ENCODE measurements at places on chromosomes 3 and 15. TPM values are rescaled to one million over a fixed set of nuclear protein-coding genes. Genes with fewer than 3 reads are reported as not detected.

CELF6 gene
- 5.7 TPM for total RNA-seq

APOD gene
- total RNA-seq, result 91.6 TPM

ATP10A gene
- total RNA-seq, result 43.5 TPM

EOMES gene
- 1.9 TPM for total RNA-seq

PAQR5 gene
- total RNA-seq, result 30.6 TPM

DNA sequence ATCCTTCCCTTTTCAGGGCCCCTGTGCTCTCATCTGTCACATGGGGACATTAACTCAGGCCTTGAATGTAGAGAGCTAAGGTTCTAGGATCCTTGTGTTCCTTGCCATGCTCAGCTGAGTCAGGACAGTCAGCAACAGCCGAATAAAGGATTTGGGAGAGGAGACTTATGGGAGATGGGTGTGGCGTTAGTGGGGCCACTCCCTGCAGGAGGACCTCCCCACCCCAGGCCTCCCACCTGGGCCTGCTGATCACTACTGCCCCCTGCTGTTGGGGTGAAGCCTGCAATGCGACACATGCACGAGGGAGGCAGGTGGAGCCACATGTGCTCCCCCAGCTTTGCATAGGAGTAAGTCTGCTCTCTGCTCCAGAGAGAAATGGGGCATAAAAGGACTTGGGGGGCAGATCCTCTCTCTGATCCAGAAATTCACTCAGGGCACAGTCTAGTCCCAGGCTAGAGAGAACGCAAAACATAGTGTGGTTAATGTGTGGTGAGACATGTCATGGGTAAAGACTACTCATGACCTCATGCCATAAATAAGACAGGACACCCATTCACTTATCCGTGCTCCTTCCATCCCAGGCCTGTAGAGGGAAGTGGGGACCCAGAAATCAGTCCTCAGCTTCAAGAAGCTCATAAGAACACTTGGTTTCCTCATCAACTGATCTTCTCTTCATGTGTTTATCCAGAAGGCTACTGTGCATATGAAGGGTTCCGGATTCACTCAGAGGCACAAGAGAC is 19.4 kb downstream of the RBP1 start:
- H3K27me3 ChIP-seq, result no peaks in the 10 kb centered on the region
- no peaks in the 10 kb centered on the region for H3K4me1 ChIP-seq
- no peak overlapping the region for H3K27ac ChIP-seq
- no peaks in the 10 kb centered on the region for H3K36me3 ChIP-seq

DNA sequence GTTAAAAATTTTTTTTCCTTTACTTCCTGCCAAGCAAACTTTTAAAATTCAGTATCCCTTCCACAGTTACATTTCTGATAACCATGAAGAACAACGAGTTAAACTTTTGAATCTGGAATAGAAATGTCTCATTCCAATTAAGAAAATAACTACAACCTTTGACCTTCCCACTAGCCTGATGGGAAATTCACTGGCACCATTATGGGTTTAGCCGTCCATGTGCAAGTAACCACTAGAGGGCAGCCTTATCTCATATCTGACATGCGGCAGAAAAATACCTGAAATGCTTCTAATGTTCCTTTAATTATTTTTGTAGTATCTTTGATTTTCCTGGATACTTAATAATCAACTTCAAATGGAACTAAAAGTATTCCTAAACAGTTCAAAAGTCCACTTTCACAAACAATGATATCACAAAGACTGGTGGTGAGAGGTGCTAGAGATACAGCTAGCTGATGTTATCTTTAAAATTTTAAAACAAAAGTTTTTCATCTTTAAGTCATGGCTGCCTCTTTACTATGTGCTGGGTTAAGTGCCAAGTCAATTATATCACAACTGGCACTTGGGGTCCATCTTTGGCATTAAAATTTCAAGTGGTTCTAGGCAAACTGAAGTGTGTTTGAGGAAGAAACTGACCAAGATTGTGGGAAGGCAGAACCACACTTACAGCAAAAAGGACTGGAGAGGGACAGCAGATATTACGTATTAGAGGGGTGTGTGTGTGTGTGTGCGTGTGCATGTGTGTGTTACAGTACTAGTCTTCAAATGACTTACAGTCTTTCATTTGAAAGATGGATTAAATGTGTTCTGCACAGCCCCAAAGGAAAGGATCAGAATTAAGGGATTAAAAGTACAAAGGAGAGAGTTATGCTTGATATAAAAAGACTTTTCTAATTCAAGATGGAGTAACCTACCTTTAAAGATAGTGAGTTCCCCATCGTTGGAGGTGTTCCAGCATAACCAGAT is 107.1 kb upstream of the ICE2 start:
- no peak for DNase-seq
- peaks cover 50% of the 10 kb centered on the region for H3K4me1 ChIP-seq
- H3K36me3 ChIP-seq, result no peaks in the 10 kb centered on the region
- no peaks in the 10 kb centered on the region for H3K27me3 ChIP-seq
- no peak overlapping the region for H3K4me3 ChIP-seq
- no peak overlapping the region for H3K27ac ChIP-seq

DNA sequence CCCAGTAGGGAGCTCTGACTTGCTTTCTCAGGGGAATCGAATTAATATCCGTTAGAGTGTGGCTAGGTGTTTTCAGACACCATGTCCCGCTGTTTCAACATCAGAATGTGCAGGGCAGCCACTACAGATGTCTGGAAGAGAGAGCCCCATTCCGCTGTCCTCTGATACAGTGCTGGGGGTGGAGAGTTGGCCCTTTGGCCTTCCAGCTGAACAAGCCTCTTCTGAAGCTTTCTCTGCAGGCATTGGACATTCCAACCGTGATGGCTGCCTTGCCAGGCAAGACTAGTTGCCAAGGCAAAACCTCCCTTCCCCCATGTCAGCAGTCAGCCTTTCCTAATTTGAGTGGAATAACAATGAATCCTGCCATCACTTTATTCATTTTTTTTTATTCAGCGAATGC is 1.5 kb downstream of the FAH start:
- no peaks in the 10 kb centered on the region for H3K27me3 ChIP-seq
- no peak for DNase-seq
- peaks cover 3% of the 10 kb centered on the region for H3K36me3 ChIP-seq
- no peak overlapping the region for H3K27ac ChIP-seq

DNA sequence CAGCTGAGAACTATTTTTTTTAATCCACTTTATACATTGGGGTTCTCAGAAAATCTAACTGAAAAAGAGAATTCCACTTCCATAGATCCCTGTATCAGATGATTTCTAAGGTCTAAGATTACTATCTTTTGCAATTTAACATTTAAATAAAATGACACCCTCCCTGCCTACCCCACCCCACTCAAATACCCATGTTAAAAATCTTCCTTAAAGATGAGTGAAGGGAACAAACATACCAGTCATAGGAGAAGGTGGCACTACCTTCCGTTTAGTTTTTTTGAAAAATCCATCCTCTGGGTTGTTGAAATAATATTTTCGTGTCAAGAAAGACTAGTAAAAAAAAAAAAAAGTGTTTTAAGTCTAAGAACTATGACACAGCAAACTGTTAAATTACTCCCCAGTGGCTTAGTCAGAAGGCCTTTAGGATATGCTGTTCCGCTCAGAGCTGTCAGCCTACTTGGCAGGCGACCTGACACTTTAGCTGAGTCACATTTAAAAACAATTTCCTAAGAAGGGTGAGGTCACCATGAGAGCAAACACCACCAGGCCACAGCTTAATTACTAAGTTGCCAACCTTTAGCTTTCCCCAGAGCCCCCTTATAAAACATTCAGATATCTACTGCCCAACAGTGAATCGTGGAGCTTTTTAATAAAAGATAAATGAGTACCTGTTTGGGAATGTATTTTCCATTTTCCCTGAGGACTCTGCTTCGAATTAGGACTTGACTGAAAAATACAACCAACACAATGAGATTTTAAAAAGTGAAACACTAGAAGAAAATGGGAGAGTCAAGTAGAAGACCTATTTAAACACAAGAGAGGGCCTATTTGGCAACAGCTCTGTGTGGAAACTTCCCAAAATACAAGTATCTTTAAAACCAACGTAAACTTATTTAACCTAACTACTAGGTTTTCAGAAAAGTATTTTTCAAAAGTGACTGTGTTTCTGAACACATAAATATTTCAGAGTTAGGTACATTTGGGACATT is 9.6 kb downstream of the EMC3 start:
- H3K4me3 ChIP-seq, result no peak overlapping the region
- peak; percentile 78 for DNase-seq
- no peaks in the 10 kb centered on the region for H3K27me3 ChIP-seq
- peak overlapping the region; percentile 69 for H3K27ac ChIP-seq
- peaks cover 40% of the 10 kb centered on the region for H3K4me1 ChIP-seq
- H3K36me3 ChIP-seq, result peaks cover 68% of the 10 kb centered on the region

- H3K4me3 ChIP-seq, result peak overlapping the region; percentile 70
- H3K4me1 ChIP-seq, result peaks cover 76% of the 10 kb centered on the region
- no peaks in the 10 kb centered on the region for H3K27me3 ChIP-seq
- no peaks in the 10 kb centered on the region for H3K36me3 ChIP-seq
- peak overlapping the region; percentile 86 for H3K27ac ChIP-seq
Measured at GRCh38 chr3:195905970-195906864, 2.1 kb downstream of the TNK2 start.

DNA sequence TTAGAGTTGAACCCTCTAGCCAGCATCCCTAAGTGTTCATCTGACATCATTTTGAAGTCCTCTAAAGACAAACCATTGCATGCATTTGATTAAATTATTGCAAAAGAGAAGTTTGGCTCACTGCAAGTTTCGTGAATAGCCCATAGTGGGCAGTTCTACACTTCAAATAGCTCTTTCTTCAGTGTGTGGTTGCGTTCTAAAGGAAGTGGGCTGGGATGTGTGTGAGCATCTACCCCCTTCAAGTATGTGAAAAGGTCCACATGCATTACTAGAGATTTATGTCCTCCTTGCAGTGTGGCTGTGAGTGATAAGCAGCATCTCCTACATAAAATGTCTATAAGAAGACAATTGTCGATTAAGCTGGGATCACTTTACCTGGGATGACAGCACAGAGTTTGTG is 54.6 kb downstream of the SST start:
- no peak overlapping the region for H3K27ac ChIP-seq
- no peak overlapping the region for H3K4me3 ChIP-seq
- no peaks in the 10 kb centered on the region for H3K4me1 ChIP-seq
- DNase-seq, result no peak

GRCh38 chr15:49152552-49153312 is 2.7 kb downstream of the COPS2 start:
- H3K27ac ChIP-seq, result no peak overlapping the region
- H3K4me3 ChIP-seq, result no peak overlapping the region
- DNase-seq, result no peak
- H3K4me1 ChIP-seq, result peaks cover 62% of the 10 kb centered on the region

DNA sequence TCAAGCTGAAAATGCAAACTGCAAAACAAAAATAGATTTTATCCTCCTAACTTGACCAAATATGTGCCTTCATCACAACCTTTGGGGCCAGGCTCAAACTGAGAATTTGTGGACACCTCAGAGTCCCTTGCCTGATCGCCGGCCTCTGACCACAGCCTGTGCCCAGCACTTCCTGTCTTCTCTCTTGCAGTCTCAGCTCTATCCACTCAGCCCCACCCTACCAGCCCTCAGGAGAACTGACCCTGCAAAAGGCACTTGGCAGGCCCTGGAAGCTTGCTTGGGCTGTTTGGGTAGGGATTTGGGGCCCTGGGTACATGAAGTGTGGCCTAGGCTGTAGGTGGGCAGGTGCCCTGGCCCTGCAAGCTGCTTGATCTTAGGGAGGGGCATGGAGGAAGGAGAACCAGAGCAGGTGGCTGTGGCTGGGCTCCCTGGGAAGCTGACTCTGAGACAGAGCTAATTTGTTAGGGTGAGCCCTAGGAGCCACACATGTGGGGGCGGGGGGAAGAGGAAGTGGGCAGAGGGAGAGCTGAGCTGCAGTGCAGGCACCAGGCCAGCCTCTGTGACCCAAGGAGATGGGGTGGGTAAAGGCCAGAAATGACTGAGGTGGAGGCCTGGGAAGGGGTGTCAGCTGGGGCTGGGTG is 8.6 kb downstream of the CLEC3B start:
- peak overlapping the region; percentile 76 for H3K27ac ChIP-seq
- H3K36me3 ChIP-seq, result peaks cover 12% of the 10 kb centered on the region
- H3K27me3 ChIP-seq, result no peaks in the 10 kb centered on the region
- DNase-seq, result peak; percentile 88
- peaks cover 56% of the 10 kb centered on the region for H3K4me1 ChIP-seq

GRCh38 chr3:47422743-47423142 is 41.9 kb downstream of the PTPN23 start:
- no peak overlapping the region for H3K4me3 ChIP-seq
- DNase-seq, result no peak
- peaks cover 12% of the 10 kb centered on the region for H3K4me1 ChIP-seq

- H3K4me1 ChIP-seq, result no peaks in the 10 kb centered on the region
- H3K27me3 ChIP-seq, result no peaks in the 10 kb centered on the region
- no peak for DNase-seq
- no peak overlapping the region for H3K27ac ChIP-seq
Measured at GRCh38 chr3:100602506-100603444, 6.6 kb upstream of the ADGRG7 start.

DNA sequence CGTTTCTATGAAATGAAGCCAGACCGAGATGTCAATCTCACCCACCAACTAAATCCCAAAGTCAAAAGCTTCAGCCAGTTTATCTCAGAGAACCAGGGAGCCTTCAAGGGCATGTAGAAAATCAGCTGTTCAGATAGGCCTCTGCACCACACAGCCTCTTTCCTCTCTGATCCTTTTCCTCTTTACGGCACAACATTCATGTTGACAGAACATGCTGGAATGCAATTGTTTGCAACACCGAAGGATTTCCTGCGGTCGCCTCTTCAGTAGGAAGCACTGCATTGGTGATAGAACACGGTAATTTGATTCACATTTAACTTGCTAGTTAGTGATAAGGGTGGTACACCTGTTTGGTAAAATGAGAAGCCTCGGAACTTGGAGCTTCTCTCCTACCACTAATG is 41.9 kb upstream of the TRA2B start:
- peaks cover 8% of the 10 kb centered on the region for H3K4me1 ChIP-seq
- no peak overlapping the region for H3K4me3 ChIP-seq
- H3K27me3 ChIP-seq, result no peaks in the 10 kb centered on the region
- no peak for DNase-seq
- no peaks in the 10 kb centered on the region for H3K36me3 ChIP-seq

DNA sequence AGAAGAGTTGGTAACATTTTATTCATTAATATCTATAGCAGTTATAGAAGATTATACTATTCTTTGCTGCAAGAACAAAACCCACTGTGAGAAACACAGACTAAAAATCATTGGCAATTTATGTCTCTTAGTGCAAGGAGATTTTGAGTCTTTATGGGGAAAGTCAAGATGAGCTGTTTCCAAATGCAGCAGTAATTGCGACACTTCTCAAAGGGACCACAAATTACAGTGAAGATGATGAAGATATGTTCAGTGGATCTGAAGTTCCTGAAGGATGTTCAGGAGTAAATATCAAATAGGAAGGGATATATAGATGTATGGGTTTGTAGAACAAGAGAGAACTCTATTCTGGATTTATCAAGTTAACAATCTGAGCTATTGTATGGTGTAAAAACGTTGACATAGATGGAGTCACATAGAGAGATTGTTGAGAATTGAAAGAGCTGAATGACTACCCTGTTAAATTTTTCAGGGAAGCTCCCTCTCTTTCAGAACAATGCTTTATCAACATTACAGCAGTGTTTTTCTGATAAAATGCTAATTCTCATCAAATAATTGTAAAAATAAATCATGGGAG is 71.8 kb downstream of the DTWD1 start:
- DNase-seq, result no peak
- H3K4me3 ChIP-seq, result no peak overlapping the region
- H3K4me1 ChIP-seq, result no peaks in the 10 kb centered on the region
- no peaks in the 10 kb centered on the region for H3K27me3 ChIP-seq
- no peaks in the 10 kb centered on the region for H3K36me3 ChIP-seq

GRCh38 chr15:38666865-38667510 is 102.4 kb upstream of the RASGRP1 start:
- H3K4me1 ChIP-seq, result peaks cover 2% of the 10 kb centered on the region
- H3K4me3 ChIP-seq, result no peak overlapping the region
- no peaks in the 10 kb centered on the region for H3K36me3 ChIP-seq

All from lower lobe of right lung (tissue), 2 donors.